ENCODE measurements at places on chromosomes 3 and 15.

GRCh38 chr15:75425966-75426500 lies 25.5 kb downstream of the SIN3A start:
- DNase-seq = peak; percentile 47

- DNase-seq = no peak
Observed at GRCh38 chr15:76259392-76259791, 51.9 kb downstream of the ETFA start.

GRCh38 chr3:45056608-45057301 lies 30.7 kb downstream of the CLEC3B start:
- no peak for DNase-seq

DNA sequence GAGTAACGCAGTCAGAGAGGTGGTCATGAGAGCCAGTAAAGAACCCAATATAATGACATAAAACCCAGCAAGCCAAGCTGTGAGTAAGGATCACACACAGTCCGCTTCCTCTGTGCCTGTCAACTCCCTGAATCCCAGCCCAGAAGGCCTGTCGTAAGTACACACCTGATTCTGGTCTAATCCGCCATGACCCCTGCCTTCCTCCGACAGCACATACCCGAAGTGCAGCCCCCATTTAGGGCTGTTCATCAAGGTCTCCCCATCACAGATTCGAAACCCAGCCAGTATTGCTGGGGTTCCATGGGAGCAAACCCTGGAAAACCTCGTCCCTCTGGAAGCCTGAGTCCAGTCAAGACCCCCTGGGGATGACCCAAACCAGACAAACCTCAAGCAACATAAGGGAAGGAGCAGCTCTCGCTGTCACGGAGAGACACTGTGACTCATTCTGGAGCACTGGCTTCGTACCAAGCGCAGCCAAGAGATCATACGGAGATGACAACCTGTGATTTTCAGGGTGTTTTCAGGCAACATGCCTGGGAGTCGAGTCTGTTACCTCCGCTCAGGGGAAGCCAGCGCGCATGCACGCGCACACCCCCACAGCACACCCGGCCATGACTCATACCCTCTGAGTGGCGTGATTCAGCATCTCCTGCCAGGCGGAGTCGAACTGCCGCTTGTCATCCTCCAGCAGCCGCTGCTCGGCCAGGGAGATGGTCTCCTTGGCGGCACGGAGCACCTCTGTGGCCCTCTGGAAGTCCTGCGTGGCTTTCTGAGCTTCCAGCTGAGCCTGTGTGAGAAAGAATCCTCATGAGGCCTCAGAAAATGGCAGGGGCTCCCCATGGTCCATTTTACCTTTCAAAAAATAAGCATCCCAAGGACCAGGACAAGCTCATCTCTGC lies 63.0 kb downstream of the SH3BP5 start:
- peak; percentile 96 for DNase-seq

GRCh38 chr3:97738761-97739160 lies 25.8 kb upstream of the ARL6 start:
- no peak for DNase-seq

- no peak for DNase-seq
Observed at GRCh38 chr15:27398631-27399161, 427.7 kb downstream of the GABRG3 start.

Data from kidney capillary endothelial cell (primary cell).